ENCODE measurements at places on chromosomes 3 and 15.

- no peak for DNase-seq
These were observed 1412.9 kb upstream of the ALCAM start for GRCh38 chr3:103953796-103954195.

DNA sequence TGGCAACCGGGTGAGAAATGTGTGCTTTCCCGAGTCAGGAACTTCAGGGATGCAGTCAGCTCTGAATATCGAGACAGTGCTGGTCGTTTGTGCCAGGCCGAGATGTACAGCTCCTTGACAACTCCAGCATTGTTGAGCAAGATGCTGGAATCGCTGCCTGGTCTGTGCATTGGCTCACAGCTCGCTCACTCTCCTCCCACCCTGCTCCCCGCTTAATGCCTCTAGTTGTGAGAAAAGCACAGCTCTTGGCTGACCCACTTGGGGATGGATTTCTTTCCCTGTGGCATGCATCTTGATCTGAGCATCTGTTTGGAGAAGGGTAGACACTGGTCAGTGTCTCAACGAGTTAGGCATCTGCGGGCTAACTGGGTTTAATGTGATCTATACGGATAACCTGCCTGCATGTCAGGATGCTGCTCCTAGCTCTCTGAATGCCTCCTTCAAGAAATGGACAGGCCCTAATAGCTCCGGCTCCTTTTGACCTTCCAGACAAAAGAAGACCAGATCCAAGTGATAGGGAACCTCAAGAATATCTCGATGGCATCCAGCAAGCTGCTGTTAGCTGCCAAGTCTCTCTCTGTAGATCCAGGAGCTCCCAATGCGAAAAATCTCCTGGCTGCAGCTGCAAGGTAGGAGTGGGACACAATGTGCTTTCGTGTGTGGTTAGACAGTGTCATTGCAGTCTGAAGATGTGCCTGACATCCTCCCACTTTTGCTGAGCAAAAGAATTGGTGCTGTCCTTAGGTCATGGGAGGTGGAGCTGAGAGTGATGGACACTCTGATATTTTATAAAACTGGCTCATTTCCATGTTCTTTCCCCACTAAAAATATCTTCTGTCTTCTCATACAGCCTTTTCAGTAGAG is 302.2 kb upstream of the TPM1 start:
- DNase-seq = no peak

DNA sequence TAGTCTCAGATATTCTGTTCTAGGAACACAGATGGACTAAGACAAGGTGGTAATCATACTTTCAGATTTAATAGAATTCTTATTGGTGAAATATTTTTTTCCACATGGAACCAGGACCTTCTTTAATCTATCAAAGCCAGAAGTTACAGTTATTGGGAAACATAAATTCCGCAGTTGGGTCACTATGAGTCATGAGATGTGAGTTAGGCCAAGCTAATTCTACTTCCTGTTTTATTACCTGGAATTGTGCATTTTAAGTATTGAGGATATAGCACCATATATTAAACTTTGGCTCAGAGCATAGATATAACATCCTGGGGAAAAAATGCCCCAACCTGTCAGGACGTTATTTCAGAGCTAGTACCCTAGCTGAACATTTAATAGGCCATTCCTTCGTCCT is 96.4 kb upstream of the P3H2 start:
- no peak for DNase-seq

DNA sequence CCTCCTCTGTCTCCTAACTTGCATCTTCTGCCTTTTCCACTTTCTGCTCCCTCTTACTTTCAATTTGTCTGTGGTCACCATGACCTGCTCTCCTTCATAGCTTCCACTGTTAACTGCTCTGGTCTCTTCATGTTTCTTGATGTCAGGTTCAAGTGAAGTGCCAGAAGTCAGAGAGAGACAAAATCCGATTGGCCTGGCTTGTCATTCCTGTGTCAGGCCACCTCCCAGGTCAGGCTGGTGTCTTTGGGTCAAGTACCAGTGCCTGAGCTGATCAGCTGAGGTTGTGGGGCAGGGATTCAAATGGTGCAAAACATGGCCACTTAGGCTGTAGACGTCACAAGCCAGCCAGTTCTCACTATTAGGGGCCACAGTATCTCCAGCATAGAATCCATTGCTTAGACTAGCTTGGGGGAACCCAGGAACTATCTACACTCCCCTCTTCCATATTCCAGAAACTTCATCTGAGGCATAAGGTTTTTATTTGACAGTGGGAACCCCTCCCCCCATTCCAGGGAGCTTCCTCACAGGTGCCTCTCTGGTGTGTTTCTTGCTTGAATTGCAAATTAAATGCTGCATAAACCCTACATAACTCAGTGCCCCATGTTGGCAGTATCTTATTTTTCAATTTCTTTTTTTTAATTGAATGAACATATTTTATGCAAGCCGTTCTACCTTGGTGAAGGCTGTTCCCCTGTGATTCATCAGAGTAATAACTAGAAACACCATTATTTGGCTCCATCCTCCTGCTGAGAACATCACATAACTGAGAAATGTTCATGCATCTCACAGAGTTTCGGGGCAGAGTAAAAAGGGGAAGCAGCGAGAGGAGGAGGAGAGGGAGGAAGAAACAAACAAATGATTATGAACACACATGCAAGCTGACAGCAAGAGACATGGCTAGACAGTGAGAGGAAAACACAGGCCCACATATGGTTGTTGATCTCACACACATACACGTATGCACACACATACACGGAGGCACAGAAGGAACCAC is 175.8 kb downstream of the TLE3 start:
- DNase-seq = no peak

GRCh38 chr3:185082829-185083228 is 70.0 kb downstream of the C3orf70 start:
- no peak for DNase-seq

- DNase-seq = no peak
These were observed 175.1 kb upstream of the PLSCR5 start for GRCh38 chr3:146780251-146780650.

Measured in stimulated activated CD4-positive, alpha-beta T cell treated with anti-CD3 and anti-CD28 coated beads, Interleukin-12 subunit alpha, Interleukin-12 subunit beta, amount 100 ng/mL, for 4 hours (primary cell).